ENCODE measurements at places on chromosomes 13 and 19.

DNA sequence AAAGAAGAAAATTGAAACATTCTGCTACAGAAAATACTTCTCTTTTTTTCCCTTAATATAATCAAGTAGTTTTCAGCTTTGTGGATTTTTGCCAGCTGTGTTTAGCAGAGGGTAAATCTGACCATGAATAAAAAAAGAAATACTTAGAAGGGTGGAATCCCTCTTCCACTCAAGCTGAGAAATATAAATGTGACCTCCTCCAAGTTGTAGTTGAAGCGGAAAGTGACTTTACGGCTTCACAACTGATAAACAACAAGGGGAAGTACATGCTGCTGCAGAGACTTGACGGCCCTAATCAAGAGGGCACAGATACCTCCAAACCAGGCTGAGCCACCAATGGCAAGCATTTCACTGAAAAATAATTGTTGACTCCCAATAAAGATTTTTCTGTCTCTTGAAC is 785.0 kb downstream of the SLITRK5 start:
- DNase-seq, result no peak

DNA sequence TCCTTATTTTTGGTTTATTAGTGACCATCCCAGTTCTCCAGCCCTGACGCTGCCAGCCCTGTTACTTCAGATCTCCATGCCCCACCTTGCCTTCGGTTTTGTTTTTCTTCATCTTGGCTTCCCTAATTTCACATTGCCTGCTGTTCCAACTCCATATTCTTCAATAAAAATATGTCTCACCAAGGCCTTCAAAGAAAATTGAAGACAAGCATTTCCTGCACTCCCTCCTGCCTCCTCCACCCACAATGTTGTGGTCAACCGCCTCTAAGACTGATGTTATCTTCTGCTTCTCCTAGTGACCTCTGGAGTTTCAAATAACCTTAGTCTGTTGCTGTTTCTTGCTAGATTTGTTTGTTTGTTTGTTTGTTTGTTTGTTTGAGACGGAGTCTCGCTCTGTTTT is 14.6 kb downstream of the PLD3 start:
- no peak for DNase-seq

- DNase-seq, result no peak
These were observed 13.1 kb upstream of the CEACAM16 start for GRCh38 chr19:44685877-44686276.

DNA sequence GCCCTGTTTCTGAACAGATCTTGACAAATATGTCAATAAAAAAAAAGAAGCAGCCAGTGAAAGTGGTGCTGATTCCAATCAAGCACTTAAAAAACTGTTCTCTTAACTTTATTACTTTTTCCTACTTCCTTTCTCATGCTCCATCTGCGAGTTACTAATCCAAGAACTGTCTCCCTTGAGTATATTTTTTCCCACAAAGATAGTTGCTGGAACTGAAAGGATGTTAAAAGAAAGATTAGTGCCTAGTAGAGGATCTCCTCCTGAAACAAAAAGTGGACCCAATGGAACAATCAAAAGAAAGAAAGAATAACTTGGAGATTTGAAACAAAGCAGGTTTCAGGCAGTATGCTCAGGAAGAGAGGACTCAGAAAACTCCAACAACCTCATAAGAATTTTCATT is 1034.8 kb downstream of the PCDH17 start:
- DNase-seq, result no peak

GRCh38 chr19:17943274-17944221 is 10.7 kb downstream of the CCDC124 start:
- no peak for DNase-seq

DNA sequence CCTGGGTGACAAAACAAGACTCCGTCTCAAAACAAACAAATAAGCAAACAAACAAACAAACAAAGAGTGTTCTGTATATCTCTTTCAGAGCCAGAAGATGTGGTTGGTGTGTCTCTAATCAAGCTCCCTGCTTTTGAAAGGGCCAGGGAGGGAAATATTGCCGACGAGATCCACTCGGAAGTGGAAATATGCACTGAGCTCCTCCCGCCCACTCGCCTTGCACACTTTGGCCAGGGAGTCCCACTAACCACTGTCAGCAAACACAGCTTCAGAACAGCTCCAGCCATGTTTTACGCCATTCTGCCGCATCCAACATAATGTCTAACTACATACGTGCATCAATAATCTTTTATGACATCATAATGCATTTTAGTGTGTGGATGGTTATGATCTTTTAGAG is 155.5 kb upstream of the VSTM2B start:
- no peak for DNase-seq

- DNase-seq, result no peak
These were observed 268.8 kb downstream of the DLEU7 start for GRCh38 chr13:50574731-50575130.

GRCh38 chr19:45245826-45246225 is 619 bp upstream of the EXOC3L2 start:
- no peak for DNase-seq

- DNase-seq, result peak; percentile 76
These were observed 781 bp downstream of the QPCTL start for GRCh38 chr19:45693106-45693788.

DNA sequence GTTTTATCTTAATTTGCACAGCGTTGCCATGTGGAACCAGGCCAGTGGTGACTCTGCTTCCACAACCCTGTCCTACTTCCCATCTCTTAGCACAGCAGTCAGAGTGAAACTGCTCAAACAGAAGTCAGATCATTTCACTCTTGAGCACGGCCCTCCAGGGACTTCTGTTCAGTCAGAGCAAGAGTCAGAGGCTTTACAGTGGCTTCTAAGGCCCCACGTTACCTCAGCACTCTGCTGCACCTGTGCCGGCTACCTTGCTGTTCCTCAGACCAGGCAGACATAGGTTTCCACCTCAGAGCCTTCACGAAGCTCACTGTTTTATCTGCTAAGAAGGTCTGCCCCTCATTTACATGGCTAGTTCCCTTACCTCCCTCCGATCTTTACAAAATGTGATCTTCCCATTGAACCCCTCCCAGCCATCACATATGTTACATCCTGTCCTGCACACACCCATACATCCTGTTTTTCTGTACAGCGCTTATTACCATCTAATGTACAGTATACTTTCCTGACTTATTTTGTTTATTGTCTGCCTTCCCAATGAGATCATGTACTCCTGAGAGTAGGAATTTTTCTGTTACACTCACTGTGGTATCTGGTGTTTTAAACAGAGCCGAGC is 41.6 kb downstream of the TM9SF2 start:
- no peak for DNase-seq

DNA sequence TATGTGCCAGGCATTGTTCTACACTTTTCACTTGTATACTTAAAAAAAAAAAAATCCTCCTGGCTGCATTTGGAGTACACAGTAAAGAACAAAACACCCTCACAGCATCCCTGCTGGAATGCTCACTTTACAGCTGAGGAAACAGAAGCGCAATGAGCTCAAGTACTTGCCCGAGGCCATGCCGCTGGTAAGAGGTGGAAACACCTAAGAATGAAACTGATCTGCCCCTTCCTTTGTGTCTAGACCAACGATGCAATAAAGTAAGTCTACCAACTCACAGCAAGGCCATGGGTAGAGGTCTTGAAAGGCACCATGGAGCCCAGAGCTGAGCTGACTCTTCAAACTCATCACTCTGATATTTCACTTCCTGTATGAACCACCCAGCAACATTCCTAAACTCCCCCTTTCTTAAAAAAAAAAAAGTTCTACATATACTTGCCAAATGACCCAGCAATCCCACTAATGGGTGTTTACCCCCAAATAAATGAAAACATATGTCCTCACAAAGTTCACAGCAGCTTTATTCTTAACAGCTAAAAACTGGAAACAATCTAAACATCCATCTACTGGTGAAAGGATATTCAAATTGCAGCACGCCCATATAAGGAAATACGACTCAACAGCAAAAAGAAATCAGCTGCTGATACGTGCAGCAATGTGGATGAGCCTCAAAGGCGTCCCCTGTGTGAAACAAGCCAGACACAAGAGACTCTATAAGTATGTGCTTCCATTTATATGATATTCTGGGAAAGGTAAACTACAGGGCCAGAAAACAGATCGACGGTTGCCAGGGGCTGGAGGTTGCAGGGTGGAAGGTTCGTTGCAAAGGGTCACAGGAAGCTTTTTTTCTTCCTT is 236.6 kb upstream of the MAB21L1 start:
- DNase-seq, result no peak

- DNase-seq, result no peak
These were observed 16.3 kb upstream of the TEX29 start for GRCh38 chr13:111304041-111304544.

- peak; percentile 39 for DNase-seq
These were observed 25.8 kb upstream of the MAP3K10 start for GRCh38 chr19:40165362-40165937.

- DNase-seq, result no peak
These were observed 2.7 kb downstream of the DMRTC2 start for GRCh38 chr19:41847351-41848105.

DNA sequence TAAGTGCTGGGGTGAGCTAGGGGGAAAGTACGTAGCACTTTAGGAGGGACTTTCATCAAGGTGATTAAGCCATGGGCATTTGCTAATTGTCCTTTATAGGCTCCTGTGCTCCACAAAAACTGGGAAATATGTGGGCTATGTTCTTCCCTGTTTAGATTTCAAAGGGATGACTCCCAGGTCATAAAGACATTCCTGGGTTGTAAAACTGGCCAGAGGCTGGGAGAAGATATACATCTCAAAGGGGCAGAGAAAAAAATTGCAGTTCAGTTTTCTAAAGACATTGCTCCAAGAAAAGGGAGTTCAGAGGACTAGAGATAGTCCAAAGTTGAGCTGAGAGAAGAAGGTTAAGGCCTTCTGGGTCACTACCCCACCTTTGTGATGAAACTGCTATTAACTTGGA is 204.8 kb downstream of the MYO16 start:
- DNase-seq, result no peak

DNA sequence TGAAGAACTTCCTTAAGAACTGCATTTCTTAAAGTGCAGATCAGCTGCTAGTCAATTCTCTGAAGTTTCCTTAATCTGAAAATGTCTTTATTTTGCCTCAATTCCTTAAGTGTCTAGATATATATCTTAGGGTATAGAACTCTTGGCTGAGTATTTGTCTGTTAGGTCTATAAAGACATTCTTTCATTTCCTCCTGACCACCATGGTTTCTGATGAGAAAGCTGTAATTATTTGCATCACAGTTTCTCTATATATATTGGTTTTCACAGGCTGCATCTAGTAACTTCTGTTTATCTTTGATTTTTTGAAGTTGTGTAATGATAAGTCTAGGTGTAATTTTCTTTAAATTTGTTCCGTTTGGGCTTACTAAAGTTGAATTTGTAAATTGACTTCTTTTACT is 15.2 kb downstream of the NDFIP2 start:
- no peak for DNase-seq

GRCh38 chr13:71219698-71220415 is 647.1 kb downstream of the DACH1 start:
- no peak for DNase-seq

GRCh38 chr13:26323764-26324163 is 69.8 kb downstream of the CDK8 start:
- no peak for DNase-seq

GRCh38 chr19:1417145-1417544 is 9.8 kb downstream of the DAZAP1 start:
- no peak for DNase-seq

- no peak for DNase-seq
These were observed 26.4 kb upstream of the SCEL start for GRCh38 chr13:77508959-77509620.

GRCh38 chr19:48872884-48873475 is 759 bp downstream of the PPP1R15A start:
- peak; percentile 52 for DNase-seq

DNA sequence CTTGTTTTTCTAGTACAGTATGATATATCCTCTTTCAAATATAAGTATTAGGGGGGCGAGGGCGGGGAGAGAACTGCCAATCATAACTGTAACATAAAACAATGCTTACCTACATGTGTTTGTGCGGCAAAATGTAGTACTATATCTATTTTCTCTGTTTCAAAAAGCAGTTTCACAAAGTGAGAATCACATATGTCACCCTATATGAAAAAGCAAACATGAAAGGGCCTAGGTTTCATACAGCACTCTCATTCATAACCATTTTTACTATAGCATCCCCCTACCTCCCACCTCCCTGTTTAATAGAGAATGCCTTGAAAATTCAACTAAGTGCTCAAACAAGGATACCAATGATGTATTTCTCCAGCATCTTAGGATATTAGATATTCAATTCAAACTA is 5.2 kb downstream of the TGDS start:
- DNase-seq, result no peak

DNA sequence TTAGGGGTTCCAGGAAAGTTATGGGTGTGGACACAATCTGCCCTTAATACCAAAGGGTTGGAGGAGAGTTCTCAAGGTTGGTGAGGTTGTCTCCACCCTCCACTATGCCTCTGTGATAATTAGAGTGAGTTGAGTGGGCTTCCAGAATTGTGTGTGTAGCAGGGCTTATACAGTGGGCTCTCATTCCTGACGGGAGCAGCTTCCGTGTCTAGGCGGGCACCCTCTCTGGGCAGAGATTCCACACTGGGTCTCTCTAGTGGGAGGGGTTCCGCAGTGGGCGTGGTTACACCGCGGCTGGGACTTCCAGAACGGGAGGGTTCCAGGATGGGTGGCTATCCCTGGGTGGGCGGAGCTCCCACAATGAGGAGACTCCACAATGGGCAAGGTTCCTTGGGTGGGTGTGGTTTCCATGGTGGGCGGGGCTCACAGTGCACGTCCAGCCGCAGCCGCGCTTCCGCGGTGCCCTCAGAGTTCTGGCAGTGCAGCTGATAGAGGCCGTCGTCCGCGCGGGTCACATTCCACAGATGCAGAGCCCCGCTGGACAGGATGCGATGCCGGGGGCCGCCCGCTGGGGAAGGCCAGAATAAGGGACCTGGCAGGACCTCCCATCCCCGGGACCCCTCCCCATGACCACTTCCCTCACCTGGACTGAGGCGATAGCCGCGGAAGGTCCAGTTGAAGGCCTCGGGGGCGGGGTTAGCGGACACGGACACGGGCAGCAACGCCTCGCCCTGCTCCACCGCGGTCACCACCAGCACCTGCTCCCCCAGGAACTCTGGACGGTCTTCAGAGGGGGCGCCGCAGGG is 8.4 kb downstream of the NPHS1 start:
- DNase-seq, result no peak

DNA sequence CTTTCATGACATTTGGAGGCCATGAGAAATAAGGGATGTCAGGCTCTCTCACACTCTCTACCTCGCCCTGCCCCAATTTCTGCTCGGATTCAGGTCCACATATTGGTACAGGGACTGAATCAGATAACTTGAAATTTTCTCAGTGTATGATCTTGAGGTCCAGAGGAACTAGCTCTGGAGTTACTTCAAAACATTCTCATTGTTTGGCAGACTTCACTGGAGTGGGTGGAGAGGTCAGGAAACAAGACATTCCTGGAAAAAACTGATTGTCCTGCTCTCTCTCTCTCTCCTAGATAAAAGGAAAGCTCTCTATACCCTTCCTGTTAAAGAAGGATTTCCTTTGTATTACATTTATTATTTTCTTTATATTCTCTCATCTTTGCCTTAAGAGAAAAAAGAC is 428.1 kb upstream of the DACH1 start:
- no peak for DNase-seq

- DNase-seq, result no peak
These were observed 279.6 kb downstream of the KLF5 start for GRCh38 chr13:73338389-73338788.
